ENCODE measurements at places on chromosomes 5 and 9.
A peak's percentile ranks its signal among the peaks of the same experiment; 100 is the strongest.

GRCh38 chr9:110029429-110029955 is 178.5 kb downstream of the C9orf152 start:
- no peaks in the 10 kb centered on the region for H3K27me3 ChIP-seq
- H3K4me3 ChIP-seq: no peak overlapping the region
- peak overlapping the region; percentile 48 for H3K27ac ChIP-seq
- H3K36me3 ChIP-seq: no peaks in the 10 kb centered on the region
- no peak for DNase-seq

GRCh38 chr5:60497706-60498500 is 202.1 kb downstream of the DEPDC1B start:
- DNase-seq: no peak
- peaks cover 22% of the 10 kb centered on the region for H3K4me1 ChIP-seq
- no peaks in the 10 kb centered on the region for H3K36me3 ChIP-seq
- H3K27ac ChIP-seq: peak overlapping the region; percentile 74
- H3K4me3 ChIP-seq: no peak overlapping the region

GRCh38 chr5:142641711-142642110 is 44.2 kb downstream of the FGF1 start:
- H3K4me3 ChIP-seq: no peak overlapping the region
- no peak overlapping the region for H3K27ac ChIP-seq
- H3K36me3 ChIP-seq: no peaks in the 10 kb centered on the region

- no peaks in the 10 kb centered on the region for H3K27me3 ChIP-seq
- no peak for DNase-seq
- no peaks in the 10 kb centered on the region for H3K4me1 ChIP-seq
- H3K4me3 ChIP-seq: no peak overlapping the region
Measured at GRCh38 chr9:126053913-126054312, 272.7 kb upstream of the MVB12B start.

GRCh38 chr5:131634238-131634637 is 791 bp downstream of the RAPGEF6 start:
- DNase-seq: no peak
- H3K27me3 ChIP-seq: no peaks in the 10 kb centered on the region
- H3K27ac ChIP-seq: peak overlapping the region; percentile 99
- peaks cover 9% of the 10 kb centered on the region for H3K4me1 ChIP-seq

GRCh38 chr5:67331296-67331925 is 134.8 kb upstream of the CD180 start:
- H3K4me3 ChIP-seq: no peak overlapping the region
- DNase-seq: no peak
- no peaks in the 10 kb centered on the region for H3K27me3 ChIP-seq

DNA sequence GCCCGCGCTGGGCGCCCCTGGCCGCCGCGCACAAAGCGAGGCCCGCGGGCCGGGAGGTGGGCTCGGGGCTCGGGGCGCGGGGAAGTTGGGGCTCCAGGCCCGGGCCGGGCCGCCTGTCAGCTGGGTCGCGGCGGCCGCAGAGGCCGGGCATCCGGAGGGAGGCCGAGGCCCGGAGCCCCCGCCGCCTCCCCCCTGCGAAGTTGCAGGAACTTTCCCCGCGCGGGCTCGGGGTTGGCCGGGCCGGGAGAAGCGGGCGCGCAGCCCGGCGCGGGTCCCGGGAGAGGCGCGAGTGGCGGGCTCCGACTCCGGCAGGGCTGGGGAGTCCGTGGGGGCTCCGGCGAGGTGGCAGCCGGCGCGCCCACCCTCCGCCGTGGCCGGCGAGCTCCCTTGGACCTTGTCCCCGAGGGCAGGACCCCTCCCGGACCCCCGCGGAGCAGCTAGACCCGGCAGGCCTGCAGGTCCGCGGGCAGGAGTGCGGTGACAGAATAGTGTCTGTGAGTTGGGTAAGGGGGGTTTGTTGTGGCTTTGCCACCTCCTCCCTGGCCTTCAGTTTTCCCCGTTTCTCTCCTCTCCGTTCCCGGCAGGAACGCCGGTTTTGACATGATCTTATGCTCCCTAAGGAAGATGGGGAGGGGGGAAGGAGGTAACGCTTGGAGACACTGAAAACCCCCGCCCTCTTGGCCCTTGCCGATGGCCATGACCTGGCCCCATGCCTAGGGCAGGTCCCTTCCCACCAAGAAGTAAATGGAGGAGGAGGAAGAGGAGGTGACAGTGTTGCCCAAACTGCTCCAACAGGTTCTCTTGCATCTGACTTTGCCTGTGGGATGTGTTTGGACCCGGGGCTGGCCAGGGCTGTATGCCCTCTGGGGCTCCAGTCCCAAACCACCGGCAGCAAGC is 942 bp downstream of the PHF2 start:
- no peak for DNase-seq
- no peaks in the 10 kb centered on the region for H3K27me3 ChIP-seq
- peaks cover 9% of the 10 kb centered on the region for H3K4me1 ChIP-seq
- peak overlapping the region; percentile 98 for H3K4me3 ChIP-seq
- no peaks in the 10 kb centered on the region for H3K36me3 ChIP-seq

GRCh38 chr5:150931368-150931965 is 26.7 kb upstream of the ZNF300 start:
- no peaks in the 10 kb centered on the region for H3K27me3 ChIP-seq
- H3K36me3 ChIP-seq: peaks cover 51% of the 10 kb centered on the region
- H3K4me1 ChIP-seq: no peaks in the 10 kb centered on the region
- no peak for DNase-seq
- no peak overlapping the region for H3K4me3 ChIP-seq

GRCh38 chr5:65359981-65360380 is 121.7 kb downstream of the ADAMTS6 start:
- no peak overlapping the region for H3K27ac ChIP-seq
- no peak overlapping the region for H3K4me3 ChIP-seq
- no peaks in the 10 kb centered on the region for H3K27me3 ChIP-seq
- no peak for DNase-seq
- H3K4me1 ChIP-seq: peaks cover 2% of the 10 kb centered on the region

DNA sequence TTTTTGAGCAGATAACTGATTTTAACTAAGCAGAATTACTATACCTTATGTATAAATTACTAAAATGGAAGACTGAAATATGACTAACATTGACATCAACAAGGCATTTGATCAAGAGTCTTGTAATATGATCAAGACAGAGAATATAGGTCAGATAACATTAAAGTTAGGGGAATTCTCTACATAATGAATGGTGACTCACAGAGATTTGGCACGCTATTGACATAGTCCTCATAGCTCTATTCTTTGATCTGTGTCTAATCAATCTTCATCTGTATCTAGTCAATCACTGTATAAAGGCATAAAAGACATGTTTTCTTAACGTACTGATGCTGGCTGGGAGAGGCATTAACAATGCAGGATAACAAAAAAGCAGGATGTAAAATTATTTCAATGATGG is 17.4 kb downstream of the ABITRAM start:
- DNase-seq: no peak
- no peaks in the 10 kb centered on the region for H3K36me3 ChIP-seq
- no peak overlapping the region for H3K4me3 ChIP-seq
- H3K27ac ChIP-seq: no peak overlapping the region

- H3K27ac ChIP-seq: no peak overlapping the region
- no peak for DNase-seq
- H3K4me3 ChIP-seq: no peak overlapping the region
- H3K27me3 ChIP-seq: no peaks in the 10 kb centered on the region
Measured at GRCh38 chr5:92556747-92557146, 1024.3 kb downstream of the NR2F1-AS1 start.

GRCh38 chr9:130549093-130549735 is 30.2 kb upstream of the FUBP3 start:
- H3K36me3 ChIP-seq: no peaks in the 10 kb centered on the region
- no peak for DNase-seq
- H3K4me1 ChIP-seq: no peaks in the 10 kb centered on the region
- no peak overlapping the region for H3K27ac ChIP-seq
- H3K4me3 ChIP-seq: no peak overlapping the region
- no peaks in the 10 kb centered on the region for H3K27me3 ChIP-seq

- H3K4me1 ChIP-seq: no peaks in the 10 kb centered on the region
- no peak overlapping the region for H3K4me3 ChIP-seq
- H3K27ac ChIP-seq: no peak overlapping the region
- no peak for DNase-seq
- no peaks in the 10 kb centered on the region for H3K27me3 ChIP-seq
- H3K36me3 ChIP-seq: no peaks in the 10 kb centered on the region
Measured at GRCh38 chr5:112971276-112971675, 5.3 kb upstream of the DCP2 start.

GRCh38 chr5:104635227-104635626 is 1072.6 kb upstream of the NUDT12 start:
- no peaks in the 10 kb centered on the region for H3K36me3 ChIP-seq
- H3K4me3 ChIP-seq: no peak overlapping the region
- no peak for DNase-seq
- no peak overlapping the region for H3K27ac ChIP-seq

GRCh38 chr5:79521156-79521555 is 7.2 kb upstream of the HOMER1 start:
- no peak for DNase-seq
- H3K27ac ChIP-seq: no peak overlapping the region
- H3K4me1 ChIP-seq: no peaks in the 10 kb centered on the region
- no peak overlapping the region for H3K4me3 ChIP-seq
- no peaks in the 10 kb centered on the region for H3K27me3 ChIP-seq
- no peaks in the 10 kb centered on the region for H3K36me3 ChIP-seq

GRCh38 chr5:120454094-120454798 is 9.9 kb upstream of the PRR16 start:
- H3K4me3 ChIP-seq: peak overlapping the region; percentile 4
- H3K4me1 ChIP-seq: peaks cover 12% of the 10 kb centered on the region
- H3K27ac ChIP-seq: peak overlapping the region; percentile 50
- DNase-seq: no peak
- H3K36me3 ChIP-seq: no peaks in the 10 kb centered on the region
- H3K27me3 ChIP-seq: no peaks in the 10 kb centered on the region

- DNase-seq: no peak
- no peak overlapping the region for H3K4me3 ChIP-seq
Measured at GRCh38 chr5:5101676-5102075, 38.5 kb upstream of the ADAMTS16 start.

DNA sequence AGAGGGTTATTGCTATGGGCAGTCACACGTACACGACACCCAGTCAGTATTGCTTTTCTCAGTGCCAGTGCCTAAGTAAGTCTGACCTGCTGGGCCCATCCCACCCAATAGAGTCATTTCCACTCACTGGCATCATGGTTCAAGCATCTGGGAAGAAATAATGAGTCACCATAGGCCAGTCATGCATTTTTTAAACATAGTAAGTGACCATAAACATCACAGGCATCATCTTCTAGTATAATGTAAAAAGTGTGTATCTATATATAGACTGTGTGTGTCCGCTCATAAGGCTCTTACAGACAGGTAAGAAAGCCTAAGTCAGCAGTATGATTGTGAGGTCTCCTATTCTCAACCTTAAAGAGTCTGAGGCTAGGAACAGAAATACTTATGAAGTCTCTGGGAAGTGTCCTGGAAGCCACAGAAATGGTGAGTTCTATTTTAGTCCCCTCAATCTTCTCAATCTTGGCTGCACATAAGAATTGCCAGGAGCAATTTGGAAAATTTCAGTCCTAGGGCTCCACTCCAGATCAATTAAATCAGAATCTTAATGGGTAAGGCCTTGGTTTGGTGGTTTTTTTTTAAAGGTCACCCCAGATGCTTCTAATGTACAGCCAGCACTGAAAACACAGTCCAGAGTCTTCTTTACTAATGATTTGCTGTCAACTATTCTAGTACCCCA is 65.2 kb downstream of the ZNF366 start:
- H3K4me1 ChIP-seq: peaks cover 43% of the 10 kb centered on the region
- H3K27me3 ChIP-seq: no peaks in the 10 kb centered on the region
- H3K4me3 ChIP-seq: no peak overlapping the region
- peak overlapping the region; percentile 90 for H3K27ac ChIP-seq

DNA sequence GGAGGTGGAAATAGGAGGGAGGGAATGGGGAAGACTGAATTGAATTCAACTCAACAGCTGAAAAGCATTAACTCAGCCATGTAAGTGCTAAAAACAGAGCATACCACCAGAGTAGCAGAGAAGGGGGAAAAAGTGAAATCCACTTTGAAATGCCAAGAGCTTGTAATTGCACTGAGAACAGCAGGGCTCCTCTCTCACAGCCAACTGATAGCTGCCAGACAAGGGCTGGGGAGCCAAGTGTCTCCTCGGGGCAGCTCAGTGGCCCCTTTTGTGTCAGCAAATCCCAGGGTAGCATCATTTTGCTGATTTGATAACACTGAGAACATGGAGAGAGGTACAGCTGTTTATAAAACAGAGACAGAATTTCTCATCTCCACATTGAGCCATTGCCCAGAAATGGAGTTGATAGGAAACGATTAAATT is 182.5 kb downstream of the FRMD3 start:
- H3K27me3 ChIP-seq: no peaks in the 10 kb centered on the region
- no peaks in the 10 kb centered on the region for H3K36me3 ChIP-seq
- no peaks in the 10 kb centered on the region for H3K4me1 ChIP-seq

- no peak for DNase-seq
- no peak overlapping the region for H3K27ac ChIP-seq
- no peak overlapping the region for H3K4me3 ChIP-seq
Measured at GRCh38 chr5:50655067-50655809, 11.2 kb upstream of the PARP8 start.

- no peaks in the 10 kb centered on the region for H3K27me3 ChIP-seq
- H3K4me3 ChIP-seq: no peak overlapping the region
- no peaks in the 10 kb centered on the region for H3K36me3 ChIP-seq
- DNase-seq: no peak
- no peak overlapping the region for H3K27ac ChIP-seq
- H3K4me1 ChIP-seq: no peaks in the 10 kb centered on the region
Measured at GRCh38 chr5:45795458-45795857, 99.3 kb upstream of the HCN1 start.

GRCh38 chr5:172944741-172945140 is 14.5 kb upstream of the RPL26L1 start:
- no peak overlapping the region for H3K4me3 ChIP-seq
- peak overlapping the region; percentile 95 for H3K27ac ChIP-seq
- H3K36me3 ChIP-seq: peaks cover 21% of the 10 kb centered on the region
- DNase-seq: no peak

DNA sequence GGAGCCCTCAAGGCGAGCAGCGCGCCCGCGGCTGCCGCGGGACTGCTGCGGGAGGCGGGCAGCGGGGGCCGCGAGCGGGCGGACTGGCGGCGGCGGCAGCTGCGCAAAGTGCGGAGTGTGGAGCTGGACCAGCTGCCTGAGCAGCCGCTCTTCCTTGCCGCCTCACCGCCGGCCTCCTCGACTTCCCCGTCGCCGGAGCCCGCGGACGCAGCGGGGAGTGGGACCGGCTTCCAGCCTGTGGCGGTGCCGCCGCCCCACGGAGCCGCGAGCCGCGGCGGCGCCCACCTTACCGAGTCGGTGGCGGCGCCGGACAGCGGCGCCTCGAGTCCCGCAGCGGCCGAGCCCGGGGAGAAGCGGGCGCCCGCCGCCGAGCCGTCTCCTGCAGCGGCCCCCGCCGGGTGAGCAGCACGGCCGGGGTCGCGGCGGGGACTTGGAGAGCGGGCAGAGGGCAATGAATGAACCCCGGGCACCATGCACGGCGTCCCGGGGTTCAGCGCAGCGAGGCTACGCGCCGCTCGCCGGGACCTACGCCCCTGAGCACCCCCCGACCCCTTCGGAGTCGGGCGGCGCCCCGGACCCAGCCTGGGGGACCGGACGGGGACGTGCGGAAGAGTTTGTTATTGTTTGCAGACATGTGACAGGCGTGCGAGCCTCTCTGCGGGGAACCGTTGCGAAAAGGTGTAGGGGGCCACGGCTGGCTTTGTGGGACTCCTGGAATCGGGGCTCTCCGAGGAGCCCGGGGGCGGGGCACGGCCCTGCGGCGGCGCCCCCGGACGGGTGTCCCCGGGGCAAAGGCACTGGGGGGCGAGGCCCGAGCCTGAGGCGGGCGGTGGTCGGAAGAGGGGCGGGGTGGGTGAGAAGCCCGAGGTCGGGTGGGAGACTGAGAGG is 553 bp downstream of the MAP3K1 start:
- H3K27ac ChIP-seq: peak overlapping the region; percentile 55
- no peaks in the 10 kb centered on the region for H3K36me3 ChIP-seq
- peak; percentile 68 for DNase-seq

Data from ascending aorta (tissue), 2 donors.